Right atrium auricular region (tissue), 2 donors: ENCODE measurements at places on chromosomes 2 and 18. TPM values are rescaled to one million over a fixed set of nuclear protein-coding genes. Genes with fewer than 3 reads are reported as not detected.

DNA sequence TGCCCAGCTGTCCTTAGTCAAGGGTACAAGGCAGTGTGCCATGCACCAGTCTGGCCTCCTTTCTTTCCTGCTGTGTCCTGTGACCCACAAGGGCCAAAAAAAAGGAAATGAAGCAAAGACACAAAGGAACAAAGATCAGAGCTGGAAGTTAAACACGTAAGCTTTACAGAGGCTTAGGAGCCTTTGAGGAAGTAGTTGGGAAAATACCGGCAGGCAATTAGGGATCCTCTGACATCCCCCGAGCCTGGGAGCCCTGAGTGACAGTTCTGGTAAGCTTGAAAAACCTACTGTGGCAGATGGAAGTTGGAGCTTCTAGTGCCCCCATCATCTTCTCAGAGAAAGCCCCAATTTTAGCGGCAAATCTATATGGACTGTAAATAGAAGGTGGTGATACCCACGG, 78.5 kb downstream of the SPRED2 start:
- no peaks in the 10 kb centered on the region for H3K36me3 ChIP-seq
- no peak overlapping the region for H3K27ac ChIP-seq
- no peaks in the 10 kb centered on the region for H3K27me3 ChIP-seq
- no peaks in the 10 kb centered on the region for H3K4me1 ChIP-seq

- DNase-seq: no peak
- no peaks in the 10 kb centered on the region for H3K4me1 ChIP-seq
- H3K4me3 ChIP-seq: no peak overlapping the region
- no peaks in the 10 kb centered on the region for H3K36me3 ChIP-seq
- H3K27me3 ChIP-seq: no peaks in the 10 kb centered on the region
Measured at GRCh38 chr2:56718413-56718812, 534.6 kb downstream of the CCDC85A start.

Gene DNER
- total RNA-seq: 17.6 TPM

Gene STPG4
- not detected for total RNA-seq
